AG20443 (cell line): ENCODE measurements at places on chromosomes 5 and 9.

DNA sequence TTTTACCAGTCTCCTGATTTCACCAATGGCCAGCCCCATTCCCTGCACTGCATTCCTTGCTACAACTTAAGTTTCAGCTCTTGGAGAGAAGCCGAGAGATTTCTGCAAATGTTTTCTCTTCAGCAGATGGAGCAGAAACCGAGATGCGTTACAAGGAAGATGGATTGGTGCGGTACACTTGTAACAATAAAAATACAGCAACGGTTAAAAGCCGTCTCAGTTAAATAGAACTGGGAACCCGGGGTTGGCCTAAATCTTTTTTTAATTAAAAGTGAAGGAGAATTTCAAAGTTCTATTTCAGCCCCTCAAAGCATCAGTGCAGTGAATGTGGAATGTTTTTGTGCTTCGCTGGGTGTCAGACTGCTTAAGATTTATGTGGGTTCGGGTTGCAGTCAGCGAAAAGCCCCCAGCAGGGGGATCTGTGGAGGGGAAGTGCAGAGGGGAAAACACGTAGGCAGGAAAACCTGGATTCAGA is 19.8 kb downstream of the BRINP1 start:
- peak; percentile 19 for DNase-seq

- DNase-seq: no peak
Observed at GRCh38 chr5:2660315-2660714, 91.2 kb downstream of the IRX2 start.

GRCh38 chr5:137357436-137357835 is 141.7 kb downstream of the SPOCK1 start:
- no peak for DNase-seq

- DNase-seq: no peak
Observed at GRCh38 chr9:89438194-89438593, 59.7 kb downstream of the SEMA4D start.

GRCh38 chr9:83379045-83379444 is 159.2 kb downstream of the FRMD3 start:
- no peak for DNase-seq

DNA sequence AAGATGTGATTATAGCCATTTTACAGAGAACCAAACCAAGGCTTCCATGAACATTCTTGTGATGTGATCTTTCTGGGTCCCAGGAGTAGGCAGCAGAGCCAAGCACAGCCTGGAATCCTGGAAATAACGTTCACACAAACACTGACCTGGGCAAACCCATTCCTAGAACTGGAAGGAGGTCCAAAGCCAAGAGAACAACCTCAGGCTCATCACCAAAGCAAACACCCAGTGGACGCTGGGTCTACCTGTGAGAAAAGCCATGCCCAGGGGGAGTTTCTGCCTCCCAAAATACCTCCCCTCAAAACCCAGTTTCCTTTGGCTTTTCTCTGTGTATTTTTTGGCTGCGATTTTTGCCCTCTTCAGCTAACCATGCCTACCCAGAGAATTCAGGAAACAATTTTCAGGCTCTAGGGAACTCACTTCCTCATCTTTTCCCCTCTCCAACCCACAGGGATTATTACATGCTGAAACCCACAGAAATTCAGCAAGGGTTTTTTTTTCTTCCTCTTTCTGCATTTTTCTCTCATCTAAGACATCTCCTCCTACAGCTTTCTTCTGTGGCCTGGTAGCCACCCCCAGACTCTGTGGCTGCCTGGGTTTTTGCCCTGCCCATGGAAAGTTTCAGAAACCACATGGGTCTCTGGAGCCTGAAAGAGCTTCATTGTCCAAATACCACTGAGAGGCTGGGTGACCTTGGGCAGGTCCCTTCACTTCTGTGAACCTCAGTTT is 75.0 kb downstream of the TNC start:
- DNase-seq: peak; percentile 33

- no peak for DNase-seq
Observed at GRCh38 chr5:36153298-36153677, 1.4 kb downstream of the SKP2 start.

- DNase-seq: no peak
Observed at GRCh38 chr5:81537905-81538547, 144.1 kb upstream of the ACOT12 start.

DNA sequence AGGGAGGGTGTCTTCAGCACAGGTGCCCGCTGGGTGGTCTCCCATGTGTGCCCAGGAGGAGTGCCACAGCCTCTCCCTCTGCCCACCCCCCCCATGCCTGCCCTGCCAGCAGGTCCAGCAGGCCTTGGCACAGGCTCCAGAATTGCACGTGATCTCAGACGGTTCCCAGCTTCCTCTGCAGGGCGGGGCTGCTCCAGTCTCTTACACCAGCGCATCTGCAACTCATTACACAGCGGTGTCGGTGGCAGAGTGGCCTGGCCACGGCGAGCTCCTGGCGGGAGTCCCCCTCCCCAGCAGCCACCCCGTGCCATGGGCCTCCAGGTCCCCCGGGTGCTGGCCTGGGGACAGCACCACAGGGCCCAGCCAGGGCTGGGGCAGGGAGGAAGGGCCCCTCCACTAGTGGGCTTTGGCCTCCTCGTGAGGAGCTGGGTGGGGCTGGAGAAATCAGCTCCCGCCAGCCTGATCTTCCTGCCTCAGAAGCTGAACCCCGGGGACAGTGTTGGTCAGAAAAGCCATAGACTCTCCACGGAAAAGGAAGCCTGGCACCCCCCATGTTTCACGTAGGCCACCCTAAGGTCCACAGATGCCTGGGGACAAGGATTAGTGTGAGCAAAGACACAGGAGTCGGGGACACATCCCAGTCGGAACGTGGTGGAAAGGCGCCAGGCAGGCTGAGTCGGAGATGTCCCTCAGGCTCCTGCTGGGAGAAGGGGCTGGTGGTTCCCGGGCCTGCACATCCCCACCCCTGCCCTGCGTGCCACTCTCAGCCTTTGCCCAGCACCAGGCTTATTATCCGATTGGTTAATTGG is 40.2 kb downstream of the RXRA start:
- peak; percentile 97 for DNase-seq

DNA sequence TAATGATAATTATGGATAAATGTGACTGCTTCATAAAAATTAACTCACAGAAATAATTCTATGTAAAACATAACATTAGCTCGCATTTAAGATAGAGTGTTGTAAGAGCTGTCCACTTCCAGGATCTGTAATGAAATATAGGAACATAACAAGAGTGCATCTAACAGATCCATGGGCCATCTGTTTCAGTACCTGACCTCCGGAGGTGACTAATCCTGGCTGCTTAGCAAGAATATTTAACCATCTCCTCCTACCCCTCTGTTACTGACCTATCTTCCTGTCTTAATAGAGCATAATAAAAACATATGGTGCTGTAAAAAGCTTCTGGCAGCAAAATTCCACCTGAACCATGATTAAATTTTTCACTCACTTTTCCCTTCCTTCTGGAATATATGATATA is 7.1 kb downstream of the PLCXD3 start:
- DNase-seq: no peak

- peak; percentile 10 for DNase-seq
Observed at GRCh38 chr9:78932849-78933627, 636.1 kb downstream of the PSAT1 start.

DNA sequence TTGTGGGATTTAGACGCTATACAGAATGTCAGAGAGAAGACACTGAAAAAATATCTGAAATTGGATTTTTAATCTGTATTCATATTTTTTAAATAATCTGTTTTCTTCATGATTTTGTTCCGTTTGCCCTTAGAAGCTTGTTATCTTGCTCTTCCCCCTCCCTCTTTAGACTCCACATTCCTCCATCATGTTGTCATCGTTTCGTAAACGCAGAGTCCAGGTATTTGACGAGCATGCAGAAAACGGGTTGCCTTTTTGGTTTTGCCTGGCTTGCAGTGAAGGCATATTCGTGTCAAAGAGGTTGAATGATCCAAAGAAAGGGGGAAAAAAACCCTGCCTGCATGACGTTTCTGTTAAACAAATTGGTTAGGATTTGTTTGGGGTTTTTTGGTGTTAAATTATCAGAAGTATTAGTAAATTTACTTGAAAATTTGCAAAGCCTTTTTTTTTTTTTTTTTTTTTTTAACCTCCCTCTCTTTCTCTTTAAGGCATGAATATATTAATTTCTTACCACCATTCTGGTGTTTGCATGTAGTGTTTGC is 2.9 kb downstream of the SPTAN1 start:
- DNase-seq: peak; percentile 40

- no peak for DNase-seq
Observed at GRCh38 chr5:126461838-126462237, 38.6 kb downstream of the GRAMD2B start.

DNA sequence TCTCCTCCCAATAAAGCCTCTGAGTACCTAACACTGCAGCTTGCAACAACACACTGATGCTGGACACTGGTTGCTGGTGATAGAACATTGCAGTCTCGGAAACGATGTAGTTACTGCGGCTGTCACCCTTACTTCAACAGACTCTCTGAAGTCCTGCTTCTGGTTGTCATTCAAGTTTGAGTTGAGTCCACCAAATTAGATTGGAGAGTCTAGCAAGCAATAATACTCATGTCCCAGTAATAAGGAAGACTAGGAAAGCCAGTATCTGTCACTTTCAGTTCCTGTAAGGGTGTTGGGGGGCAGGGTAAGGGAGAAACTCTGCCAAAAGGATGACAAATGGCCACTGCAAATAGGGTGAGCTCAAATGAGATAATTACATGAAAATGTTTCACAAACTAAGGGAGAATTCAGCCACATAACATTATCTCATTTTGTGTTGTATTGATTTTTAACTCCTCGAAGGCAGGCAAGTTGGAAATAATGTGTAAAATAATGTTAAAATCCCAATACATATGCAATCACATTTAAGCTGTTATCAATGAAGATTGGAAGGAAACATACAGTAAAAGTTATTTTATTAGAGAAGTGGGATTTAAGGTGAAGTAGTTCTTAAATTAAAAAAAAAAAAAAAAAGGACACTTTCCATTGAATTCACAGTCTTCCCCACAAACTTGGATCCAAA is 849 bp upstream of the IFT74 start:
- peak; percentile 33 for DNase-seq

DNA sequence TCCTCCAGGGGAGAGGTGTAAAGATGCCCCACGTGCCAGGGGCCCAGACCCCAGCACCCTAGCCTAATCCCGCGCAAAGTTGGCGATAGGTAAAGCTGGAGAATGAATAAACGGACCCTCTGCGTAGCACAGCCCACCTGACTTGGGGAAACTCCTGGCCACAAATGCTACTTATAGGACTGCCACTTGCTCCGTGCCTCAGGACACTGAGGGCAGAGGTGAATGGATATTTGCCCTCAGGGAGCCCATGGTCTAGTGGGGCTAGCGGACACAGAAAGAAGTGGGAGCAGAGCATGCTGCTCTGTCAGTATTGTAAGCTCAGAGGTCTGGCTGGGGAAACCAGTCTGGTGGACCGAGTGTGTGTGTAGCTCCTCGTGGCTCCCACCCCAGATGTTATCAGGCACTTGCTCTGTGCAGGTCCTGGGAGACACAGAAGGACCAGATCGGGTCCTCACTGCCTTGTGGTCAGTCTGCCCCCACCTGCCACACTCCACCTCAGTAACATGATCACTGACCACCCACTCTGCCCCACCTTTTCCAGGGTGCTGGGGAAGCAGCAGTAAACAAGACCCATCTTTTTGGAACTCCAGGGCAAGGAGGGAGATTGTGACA is 841 bp downstream of the GRK6 start:
- no peak for DNase-seq

DNA sequence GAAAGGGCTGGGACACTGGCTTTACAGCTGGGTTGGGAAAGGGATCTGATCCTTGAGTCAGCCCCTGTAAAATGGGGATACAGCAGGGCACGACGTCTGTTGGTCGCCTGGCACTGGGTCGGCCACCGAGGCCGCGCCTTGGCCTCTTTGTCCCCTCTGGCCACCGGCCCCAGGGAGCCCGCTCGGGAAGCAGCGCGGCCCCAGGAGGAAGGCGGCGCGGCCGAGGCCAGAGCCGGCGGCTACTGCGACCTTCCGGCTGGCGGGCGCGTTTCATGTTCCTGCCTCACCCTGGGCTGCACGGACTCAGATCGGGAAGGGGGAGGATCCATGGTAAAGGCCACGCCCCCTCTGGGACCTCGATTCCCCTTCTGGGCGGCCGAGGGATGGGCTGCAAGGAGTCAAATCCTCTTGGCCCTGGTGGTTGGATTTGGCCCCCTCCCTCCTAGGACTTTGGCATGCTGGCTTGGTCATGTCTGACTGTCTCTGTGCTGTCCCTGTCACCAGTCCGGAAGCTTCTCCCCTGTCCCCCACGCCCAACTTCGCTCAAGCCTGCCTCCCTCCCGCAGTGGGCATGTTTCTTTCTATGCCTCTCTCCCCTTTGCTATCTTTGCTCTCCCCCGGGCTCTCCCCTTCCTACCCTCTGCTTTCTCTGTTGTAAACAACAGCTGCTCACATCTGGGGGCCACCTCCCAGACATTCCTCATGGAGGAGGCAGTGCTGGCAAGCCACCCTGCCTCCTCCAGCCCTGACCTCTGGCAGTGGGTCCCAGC is 25.8 kb downstream of the FPGS start:
- DNase-seq: peak; percentile 92

GRCh38 chr5:171695804-171696203 is 89.8 kb upstream of the SMIM23 start:
- DNase-seq: no peak

GRCh38 chr5:6837519-6838110 is 124.4 kb downstream of the TENT4A start:
- peak; percentile 43 for DNase-seq

DNA sequence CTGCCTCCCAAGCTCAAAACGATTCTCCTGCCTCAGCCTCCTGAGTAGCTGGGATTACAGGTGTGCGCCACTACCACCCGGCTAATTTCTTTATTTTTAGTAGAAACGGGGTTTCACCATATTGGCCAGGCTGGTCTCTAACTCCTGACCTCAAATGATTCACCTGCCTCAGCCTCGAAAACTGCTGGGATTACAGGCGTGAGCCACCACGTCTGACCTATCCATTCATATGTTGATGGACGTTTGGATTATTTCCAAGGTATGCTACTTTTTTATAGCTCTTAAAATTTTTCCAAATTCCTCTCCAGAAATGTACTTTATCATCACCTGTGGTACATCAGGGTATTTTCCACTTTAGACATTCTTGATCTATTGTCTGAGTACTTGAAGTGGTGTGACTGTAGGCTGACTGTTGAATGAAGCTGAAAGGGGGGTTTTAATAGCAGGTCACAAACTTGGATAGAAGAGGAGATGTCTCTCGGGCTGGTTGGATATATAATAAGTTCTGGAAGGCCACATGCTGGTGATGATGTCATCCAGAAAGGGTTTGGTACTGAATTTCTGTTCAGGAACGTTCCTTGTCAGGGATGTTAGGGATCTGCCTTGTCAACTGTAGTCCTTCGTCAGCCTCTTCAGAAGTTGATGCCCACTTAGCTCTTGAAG is 7.4 kb downstream of the CTNNA1 start:
- DNase-seq: no peak

DNA sequence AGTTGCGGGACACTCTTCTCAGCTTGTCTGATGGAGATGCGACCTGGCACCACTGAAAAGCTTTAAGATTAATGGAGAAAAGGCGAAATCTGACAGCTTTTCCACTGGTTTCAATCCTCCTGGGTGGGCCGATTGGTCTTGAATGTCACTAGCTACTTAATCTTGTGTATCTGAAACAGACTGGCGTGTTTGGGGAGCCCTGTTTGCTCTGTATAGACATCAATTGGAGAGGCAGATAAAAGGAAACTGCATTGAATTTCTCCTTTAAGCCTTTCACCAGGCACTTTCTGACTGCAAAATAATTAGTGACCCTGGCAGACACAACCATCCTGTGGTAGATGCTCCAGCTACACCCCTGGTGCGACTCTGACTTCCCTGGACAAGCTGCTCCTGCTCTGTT is 224.2 kb downstream of the NDUFS4 start:
- no peak for DNase-seq

GRCh38 chr5:68681929-68682328 is 411.9 kb upstream of the SLC30A5 start:
- no peak for DNase-seq
